Smooth muscle cell of the brain vasculature (primary cell): ENCODE measurements at places on chromosomes 3 and 15.
A peak's percentile ranks its signal among the peaks of the same experiment; 100 is the strongest.

DNA sequence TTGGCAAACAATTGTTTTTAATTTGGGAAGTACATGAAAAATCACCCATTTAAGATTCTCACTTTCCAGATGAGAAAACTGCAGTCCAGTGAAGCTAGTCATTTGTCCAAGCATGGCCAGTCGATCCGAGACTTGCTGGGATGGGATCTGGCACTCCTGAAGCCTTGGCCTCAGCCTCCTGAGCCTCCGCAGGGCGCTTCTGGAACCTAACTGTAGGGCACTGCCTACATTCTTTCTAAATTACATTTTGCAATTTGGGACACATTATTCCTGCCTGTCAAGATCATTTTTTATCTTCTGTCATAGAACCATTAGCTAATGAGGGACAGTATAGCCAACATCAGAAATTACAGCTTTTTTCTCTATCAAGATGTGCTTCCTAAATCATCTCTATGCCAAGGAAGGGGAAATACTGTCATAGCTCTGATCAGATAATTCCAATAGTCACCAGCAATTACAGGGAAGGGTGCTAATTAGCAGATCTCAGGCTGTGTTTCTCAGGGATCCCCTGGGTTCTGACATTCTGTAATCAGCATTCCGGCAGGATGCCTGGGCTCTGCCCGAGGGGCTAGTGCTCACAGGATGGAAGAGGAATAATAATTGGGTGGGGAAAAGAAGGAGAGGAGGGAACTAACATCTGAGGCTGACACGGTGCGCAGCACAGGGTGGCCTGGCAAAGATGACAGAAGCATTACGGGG is 28.3 kb downstream of the ANAPC13 start:
- DNase-seq: no peak

GRCh38 chr3:136142592-136142991 is 53.5 kb downstream of the MSL2 start:
- DNase-seq: no peak

DNA sequence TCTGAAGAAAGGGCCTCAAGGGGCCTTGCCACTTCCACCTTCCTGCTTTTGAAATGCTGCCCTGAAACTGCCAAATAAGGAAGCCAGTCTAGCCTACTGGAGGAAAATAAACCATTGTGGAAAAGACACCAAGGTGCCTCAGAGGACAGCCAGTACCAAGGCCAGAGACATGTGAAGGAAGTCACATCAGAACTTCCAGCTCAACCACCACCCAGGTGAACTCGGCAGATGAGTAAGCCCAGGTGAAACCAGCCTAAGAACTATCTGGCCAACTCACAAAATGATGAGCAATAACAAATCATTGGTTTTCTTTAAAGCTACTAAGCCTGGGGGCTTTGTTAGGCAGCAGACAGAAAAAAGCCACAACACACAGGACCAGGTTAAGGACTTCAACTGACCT is 103.0 kb downstream of the MAGI1 start:
- DNase-seq: no peak

DNA sequence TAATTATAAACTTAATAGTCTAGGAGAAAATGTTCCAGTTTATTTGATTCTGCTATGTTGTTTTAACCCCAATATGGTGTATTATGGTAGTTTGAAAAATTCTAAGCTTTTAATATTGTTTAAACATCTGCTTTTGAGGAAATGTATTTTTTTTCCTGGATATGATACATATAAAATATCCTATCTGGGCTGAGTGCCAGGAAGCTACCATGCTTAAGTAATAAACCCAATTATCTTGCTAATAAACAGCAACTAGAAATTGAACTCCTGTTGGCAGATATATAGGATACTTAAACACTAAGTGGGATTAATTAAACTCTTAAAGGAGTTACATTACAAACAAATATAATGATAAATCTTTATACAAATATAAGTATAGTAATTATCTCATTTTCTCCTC is 293.7 kb upstream of the GRM7 start:
- no peak for DNase-seq

DNA sequence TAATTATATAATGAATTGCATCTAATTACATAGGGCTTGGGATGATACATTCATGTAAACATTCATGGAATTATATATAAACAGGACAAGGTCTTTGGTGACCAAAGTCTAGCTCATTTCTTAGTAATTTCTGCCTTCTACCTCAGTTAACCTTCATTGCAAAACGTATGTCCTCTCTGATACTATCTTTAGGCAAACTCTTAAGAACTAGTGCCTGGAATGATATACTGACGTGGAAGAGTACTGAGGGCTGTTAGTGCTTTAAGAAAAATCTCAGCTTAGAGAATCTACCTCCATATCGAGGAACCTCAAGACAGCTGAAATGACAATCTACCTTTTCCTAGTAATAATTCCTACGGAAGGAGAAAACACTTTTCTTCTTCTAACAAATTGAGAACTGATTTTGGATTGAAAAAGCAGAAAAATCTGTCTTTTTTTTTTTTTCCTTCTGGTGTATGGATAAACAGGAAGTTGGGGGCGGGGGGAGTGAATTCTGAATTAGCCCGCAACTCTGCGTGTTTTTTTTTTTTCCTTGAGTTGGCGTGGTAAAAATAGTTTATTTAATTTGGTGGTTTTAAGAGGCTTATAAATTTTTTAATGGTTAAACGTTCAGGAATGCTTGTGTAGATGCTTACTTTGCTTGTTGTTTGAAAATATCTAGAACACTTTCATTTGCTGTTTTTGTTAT is 43.2 kb downstream of the RARB start:
- no peak for DNase-seq

GRCh38 chr3:45906681-45907407 is 20.5 kb downstream of the CCR9 start:
- DNase-seq: no peak

GRCh38 chr3:46629551-46630517 is 17.5 kb downstream of the FAM240A start:
- DNase-seq: peak; percentile 18
